ENCODE measurements at places on chromosomes 4 and X.

DNA sequence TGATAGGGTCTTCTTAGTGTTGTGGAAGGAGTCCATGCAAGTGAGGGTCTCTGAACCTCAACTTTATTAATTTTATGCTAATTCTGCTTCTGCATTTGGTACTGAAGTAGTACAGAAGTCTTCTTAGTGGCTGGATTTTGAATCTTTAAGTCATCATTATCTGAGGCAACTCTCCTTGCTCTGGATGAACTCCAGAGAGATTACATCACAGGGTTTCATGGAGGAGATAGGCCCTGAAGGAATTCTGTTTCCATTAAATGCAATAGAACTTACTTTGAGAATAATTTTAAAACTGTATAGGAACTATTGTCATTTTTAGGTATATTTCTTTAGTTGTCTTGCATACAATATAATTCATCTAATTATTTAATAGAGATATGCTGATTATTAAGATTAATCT, 451.2 kb downstream of the FAT4 start:
- no peak for DNase-seq

- DNase-seq: no peak
These were observed 1.3 kb upstream of the PCDH7 start for GRCh38 chr4:30718641-30719453.

GRCh38 chr4:37928426-37929416, 31.5 kb upstream of the PTTG2 start:
- DNase-seq: no peak

DNA sequence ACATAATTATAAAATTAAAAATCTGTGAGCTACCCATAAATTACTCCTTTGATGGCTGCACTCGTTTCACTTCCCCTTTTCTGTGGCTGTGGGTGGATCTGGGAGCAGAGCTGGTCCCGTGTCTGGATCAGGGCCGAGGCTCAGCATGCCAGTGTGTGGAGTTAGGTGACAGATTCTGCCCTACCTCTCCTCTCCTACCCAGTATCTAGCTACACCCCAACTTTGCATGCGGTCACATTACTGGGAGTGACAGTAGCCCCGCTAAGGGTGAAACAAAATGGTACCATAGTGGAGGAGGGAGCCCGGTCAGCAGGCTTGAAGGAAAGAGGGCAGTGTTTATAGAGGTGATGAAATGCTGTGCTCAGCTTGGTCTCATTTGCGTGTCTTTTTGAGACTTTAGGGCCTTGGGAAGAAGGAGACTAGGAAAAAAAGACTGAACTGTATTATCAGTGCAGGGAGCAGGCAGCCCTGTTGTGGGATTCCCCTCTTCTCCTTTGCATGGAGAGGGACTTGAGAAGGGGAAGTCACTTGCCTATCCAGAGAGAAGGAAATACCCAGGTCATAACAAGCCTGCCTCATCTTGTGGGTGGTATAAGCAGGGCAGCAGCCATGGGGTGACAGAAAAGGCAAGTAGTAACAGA, 48.4 kb downstream of the ARHGAP10 start:
- peak; percentile 23 for DNase-seq

DNA sequence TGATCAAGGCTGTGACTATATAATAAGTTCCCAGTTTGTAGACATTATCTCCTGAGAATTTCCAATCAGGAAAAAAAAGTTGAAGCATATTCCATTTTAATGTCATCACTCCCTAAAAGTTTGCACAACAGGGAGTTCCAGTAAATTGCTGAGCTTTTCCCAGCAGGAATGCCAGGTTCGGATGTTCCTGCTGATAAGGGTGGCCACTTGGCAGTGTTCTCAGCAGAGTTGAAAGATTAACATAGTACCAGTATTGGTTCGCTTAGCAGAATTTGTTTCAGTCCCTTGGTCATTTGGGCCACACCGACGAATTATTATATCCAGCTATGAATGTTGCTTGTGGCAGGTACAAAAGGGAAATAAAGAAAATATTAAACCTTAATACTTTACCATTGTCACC, 5.2 kb upstream of the CXCL2 start:
- no peak for DNase-seq

- no peak for DNase-seq
These were observed 37.7 kb upstream of the UGT2B7 start for GRCh38 chr4:69058410-69059059.

DNA sequence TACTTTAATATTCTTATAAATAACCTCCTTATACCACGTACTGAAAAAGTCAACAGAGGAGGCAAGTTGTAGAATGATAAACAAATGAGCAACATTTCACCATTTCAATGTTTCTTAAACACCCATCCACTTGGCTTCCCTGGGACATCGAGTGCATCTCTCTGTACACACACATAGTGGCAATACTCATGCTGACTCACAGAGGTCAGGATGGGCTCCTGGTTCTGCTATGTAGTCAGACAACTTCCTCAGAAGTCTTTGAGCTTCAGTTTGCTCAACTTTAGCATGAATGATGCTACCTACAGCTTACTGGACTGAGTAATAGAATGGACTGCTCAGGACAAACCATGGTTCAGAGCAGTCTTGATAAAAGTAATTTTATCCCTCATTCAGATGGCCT, 56.9 kb downstream of the MAD2L1 start:
- DNase-seq: no peak

DNA sequence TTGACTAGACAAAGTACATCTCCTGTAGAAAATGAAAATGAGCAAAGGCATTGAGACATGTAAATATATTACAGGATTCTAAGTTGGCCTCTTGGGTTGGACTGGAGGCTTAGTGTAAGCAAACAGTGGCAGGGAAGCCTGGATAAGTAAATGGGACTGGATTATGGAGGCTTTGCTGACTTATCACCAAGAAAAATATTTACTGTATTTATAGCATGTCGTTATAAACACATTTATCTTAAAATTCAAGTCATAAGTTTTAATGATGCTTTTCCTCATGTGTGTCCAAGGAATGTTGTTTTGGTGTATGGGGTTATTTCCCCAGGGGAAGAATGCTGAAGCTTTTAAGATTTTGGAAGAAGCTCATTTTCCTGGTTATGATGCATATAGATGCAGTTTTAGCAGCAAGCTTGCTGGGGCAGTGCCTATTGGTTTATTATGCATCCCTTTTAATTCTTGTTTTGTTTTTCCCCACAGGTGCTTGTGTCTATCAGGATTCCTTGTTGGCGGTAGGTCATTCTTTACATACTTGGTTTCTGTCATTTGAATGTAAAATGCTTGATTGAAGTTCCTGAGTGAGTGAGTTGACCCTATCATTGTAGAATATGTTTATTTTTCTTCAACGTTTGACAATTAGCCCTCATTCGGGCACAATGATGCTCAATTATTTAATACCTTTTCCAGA, 8.5 kb downstream of the FRAS1 start:
- DNase-seq: no peak

- DNase-seq: no peak
These were observed 101.5 kb downstream of the CCDC160 start for GRCh38 chrX:134338527-134338926.

DNA sequence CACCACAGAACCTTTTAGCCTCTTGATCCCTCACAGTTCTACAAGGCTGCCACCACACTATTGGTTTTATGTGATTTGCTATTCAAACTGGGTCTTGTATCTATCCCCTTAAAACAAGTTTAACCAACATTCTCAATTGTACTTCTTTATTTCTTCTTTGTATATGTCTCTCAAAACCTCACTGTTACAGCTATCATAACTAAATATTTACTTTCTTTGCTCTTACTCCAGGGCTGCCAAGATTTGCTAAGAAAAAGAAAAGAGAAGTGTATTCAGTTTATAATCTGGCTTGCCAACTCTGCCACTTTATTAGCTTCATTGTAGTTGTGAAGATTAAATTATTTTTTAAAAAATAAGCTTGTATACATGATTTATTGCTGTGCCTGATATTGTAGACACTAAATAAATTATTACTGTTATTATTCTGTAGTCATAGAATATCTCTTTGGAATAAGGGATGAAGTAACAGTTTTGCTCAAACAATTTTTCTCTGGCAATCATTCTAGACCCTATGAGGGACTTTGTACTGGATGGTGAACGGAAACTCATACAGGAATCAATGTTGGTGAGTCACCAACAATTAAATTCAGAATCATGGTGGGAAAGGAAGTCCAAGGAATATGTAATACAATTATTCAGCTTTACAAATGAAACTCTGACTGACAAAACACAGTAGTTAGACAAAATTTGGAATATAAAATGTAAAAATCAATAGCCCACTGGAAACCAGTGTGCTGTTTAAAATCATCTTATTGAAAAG, 127.1 kb upstream of the DCAF8L1 start:
- DNase-seq: no peak

DNA sequence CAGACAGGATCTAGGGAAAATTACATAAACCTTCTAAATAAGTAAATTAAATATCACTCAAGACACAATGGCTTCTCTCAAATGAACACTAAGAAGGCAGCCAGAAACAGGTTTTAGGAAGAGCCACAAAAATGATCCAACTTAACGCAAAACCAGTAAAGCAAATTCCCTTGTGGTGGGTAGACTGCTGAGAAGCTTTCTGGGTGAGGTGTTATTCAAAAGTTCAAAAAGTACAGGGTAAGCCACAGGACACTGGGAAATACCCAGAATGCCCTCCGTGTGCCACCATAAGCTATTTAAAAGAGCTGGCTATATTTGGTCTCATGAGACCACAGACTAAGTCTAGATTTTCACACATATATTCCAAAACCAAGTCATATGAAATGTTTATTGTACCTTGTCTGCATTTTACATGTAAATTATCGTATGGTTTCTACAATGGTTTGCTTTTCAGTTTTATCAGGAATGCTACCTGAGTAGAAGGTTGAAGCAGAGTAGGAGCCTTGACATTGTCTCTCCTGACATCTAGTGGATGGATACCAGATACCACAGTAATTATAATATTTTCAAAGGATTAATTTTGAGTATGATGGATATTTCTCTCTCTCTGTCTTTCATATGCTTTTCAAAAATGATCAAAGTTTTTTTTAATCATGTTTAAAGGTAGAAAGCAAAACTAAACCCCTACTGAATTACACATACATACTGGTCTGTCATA, 109.3 kb upstream of the KLHL13 start:
- no peak for DNase-seq

DNA sequence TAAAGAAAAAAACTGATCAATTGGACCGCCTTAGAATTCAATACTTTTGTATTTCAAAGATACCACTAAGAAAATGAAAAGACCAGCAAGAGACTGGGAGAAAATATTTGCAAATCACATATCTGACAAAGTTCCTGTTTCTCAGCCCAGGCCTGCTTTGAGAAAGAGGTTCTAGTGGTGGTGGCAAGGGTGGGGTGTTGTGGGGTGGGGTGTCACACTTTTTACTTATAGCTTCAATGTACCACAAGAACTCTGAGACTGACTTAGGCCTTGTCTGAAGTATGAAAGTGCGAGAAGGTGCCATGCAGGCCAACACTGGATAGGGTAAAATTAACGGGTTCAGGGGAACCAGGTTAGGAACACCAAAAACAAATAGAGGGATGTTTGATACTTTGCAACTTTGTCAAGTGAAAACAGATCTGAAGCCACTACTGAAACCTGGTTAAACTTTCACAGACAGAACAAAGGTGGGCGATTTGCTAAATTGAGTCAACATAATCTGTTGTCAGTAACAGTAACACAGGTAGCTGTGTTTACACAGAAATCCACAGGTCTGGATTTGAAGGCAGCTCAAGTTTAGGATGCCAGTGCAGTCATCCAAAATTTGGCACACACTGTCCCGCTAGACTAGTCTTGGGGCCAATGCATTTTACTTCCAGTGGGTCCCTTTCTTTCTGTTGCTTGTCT, 88.8 kb downstream of the DGKK start:
- no peak for DNase-seq

GRCh38 chrX:136630881-136631280, 17.1 kb upstream of the CD40LG start:
- DNase-seq: no peak

GRCh38 chr4:107824350-107825071, at the start of gene SGMS2:
Gene SGMS2, plus strand, starts transcription at chr4:107824932. Its CDS starts 70,622 bp downstream, at chr4:107895554.
- peak; percentile 72 for DNase-seq

- DNase-seq: no peak
These were observed 46.6 kb downstream of the IL13RA2 start for GRCh38 chrX:114970806-114971205.

DNA sequence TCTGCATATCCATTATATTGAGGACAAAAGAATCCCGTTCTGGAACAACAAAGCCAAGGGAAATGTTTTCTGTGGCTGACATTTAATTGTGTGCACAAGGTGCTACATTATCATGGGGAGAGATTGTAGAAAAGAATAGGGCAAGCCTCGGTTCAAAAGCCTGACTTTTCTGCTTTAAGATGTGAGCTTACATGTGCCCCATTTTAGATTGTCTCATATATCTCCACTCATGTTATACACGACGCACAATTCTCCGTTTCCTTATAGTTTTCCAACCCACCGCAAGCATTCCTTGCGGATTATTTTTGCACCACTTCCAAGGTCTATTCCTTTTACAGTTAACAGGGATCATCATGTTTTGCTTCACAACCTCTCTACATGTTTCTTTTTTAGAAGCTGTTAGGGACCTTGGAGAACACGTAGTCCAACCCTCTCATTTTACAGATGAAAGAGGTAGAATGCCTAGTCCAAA, 99.6 kb upstream of the MAML3 start:
- no peak for DNase-seq

DNA sequence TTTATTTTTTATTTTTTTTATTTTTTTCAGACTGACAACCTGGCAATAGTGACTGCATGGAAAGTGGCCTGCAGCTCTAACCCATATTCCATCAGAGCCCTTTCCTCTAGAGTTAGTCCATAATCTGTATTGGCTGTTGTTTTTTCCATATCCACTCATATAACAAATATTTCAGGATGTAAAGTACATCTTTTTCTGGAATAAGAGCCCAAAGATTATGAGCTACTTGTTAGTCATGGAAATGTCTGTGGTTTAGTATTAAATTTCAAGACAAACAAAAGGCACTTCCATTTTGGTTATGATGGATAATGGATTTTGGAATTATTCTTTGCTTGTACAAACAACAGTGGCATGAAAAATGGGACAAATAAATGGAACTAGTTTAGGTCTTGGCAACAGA, 296.0 kb upstream of the HS3ST1 start:
- DNase-seq: no peak
